ENCODE measurements at places on chromosomes 16 and 17.

- peak; percentile 42 for DNase-seq
Observed at GRCh38 chr17:81309140-81309858, 14.2 kb upstream of the SLC38A10 start.

DNA sequence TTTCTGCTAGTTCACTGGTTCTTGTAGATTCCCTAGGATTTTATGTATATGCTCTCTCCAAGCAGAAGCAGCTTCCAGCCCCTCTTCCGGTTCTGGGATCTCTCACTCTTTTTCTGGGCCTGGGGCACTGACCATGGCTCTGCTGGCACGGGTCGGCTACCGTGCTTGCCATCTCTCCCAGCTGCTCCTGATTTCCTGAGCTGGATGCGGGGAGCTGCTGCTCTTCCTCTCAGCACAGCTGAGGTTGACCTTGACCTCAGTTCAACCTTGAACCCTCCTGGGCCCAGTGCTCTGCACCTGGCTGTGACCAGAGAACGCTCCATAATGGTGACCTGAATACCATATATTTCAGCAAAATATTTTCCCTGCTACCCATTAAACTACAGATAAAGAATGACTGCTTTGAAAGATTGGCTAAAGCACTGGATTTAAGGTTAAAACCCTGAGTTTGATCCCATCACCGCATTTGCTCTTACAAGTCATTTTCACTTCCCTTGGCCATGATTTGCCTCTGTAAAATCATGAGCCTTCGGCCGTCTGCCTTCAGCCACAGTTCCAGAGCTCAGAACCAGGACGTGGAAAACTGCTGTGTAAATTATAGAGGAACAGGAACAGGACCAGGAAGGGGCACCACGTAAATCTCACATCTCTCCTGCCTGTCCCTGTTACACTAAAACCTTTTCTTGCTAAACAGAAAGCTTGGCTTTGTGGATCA, 130.8 kb upstream of the CHMP6 start:
- DNase-seq: no peak

GRCh38 chr16:756428-756827, 4.1 kb upstream of the MSLN start:
- DNase-seq: no peak

GRCh38 chr17:804541-805435, 22.6 kb downstream of the MRM3 start:
- no peak for DNase-seq

DNA sequence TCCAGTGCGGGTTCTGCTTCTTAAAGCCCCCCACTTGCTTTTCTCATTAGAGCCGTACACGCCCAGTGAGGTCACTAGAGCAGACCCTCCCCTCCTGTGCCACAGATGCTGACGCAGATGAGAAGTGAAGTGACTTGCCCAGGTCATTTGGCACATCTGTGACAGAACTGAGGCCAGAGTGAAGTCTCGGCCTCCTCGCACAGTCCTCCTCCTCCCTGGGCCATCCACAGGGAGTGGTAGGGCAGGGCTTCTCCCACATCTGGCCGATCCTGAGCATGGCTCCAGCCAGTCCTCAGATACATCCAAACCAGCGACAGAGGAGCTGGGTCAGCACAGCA, 15.3 kb upstream of the TBX2 start:
- DNase-seq: no peak

- DNase-seq: peak; percentile 43
Observed at GRCh38 chr17:78828470-78829185, 12.0 kb downstream of the USP36 start.

DNA sequence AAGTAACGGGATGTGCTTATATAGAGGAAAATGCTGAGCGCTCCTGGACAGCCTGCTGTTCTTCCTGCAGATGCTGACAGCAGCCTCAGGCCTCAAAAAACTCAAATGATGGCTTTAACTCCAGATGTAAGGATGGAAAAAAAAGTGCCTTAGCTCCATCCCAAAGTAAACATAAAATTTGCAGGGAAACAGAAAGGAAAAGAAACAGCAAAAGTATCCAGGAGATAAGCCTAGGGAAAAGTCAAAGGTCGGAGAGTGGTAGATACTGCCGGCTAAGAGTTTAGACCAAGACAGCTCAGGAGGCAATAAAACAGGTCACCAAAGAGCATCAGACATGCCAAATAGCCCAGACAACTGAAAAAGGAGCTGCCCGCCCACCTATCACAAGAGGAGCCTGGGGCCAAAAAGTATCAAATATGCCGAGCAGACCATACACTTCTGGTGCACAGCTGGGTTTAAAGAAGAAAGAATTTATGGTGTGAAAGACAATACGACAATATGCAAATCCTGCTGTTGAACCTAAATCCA, 6.9 kb downstream of the KRT31 start:
- no peak for DNase-seq

- DNase-seq: peak; percentile 84
Observed at GRCh38 chr16:30491744-30492308, 19.3 kb downstream of the ITGAL start.

GRCh38 chr17:42751628-42752027, 6.8 kb upstream of the EZH1 start:
- no peak for DNase-seq

DNA sequence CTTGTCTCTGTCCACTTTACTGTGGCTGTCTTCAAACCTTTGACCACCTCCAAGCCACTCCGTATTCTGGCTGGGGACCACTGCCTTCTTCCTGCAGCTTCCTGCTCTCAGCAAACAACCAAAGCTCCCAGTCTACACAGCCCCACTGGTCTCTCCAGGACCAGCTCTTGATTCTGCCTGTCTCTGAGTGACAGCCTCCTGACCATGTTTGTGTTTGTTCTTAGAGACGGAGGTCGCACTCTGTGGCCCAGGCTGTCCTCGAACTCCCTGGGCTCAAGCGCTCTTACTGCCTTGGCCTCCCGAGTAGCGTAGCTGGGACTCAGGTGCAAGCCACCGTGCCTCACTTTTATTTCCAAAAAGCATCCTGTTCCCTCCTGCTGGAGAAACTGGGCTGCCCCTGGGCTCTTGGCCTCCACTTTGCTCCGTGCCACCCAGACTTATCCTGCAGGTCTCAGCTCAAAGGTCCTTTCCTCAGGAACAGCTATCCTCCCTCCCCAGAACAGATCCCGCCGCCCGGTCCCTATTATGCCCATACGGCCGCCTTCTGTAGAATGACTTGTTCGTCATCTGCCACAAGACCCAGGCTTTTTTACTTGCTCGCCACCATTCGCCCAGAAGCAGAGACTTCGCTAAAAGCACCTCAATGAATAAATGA, 9.1 kb downstream of the MNT start:
- no peak for DNase-seq

- DNase-seq: no peak
Observed at GRCh38 chr17:80961541-80962330, 29.9 kb upstream of the CHMP6 start.

DNA sequence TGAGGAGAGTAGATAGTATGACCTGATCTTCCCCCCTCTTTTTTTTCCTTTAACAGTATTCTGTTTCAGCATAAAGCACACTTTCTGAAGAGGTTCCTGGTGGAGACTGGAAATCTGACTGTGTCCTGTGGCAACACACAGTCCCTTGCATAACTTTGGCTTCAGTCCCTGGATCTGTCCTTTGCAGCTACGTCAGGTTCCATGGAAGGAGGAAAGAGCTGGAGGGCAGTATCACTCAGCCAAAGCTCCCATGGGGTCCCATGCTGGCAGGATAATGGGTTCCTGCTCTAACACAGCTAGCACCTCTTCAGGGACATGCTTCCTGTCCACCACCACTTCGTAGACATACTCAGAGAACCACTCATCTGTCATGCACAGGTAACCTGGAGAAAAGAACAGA, 13.3 kb upstream of the SLC6A4 start:
- DNase-seq: no peak

Data from fibroblast of skin of abdomen (primary cell).